ENCODE measurements at places on chromosomes 1 and 21. TPM values are rescaled to one million over a fixed set of nuclear protein-coding genes. Genes with fewer than 3 reads are reported as not detected.

GRCh38 chr1:214460304-214460916, 91.0 kb downstream of the PTPN14 start:
- H3K27me3 ChIP-seq, result no peaks in the 10 kb centered on the region
- no peak overlapping the region for H3K27ac ChIP-seq
- peaks cover 28% of the 10 kb centered on the region for H3K4me1 ChIP-seq
- H3K36me3 ChIP-seq, result no peaks in the 10 kb centered on the region
- H3K4me3 ChIP-seq, result no peak overlapping the region

DNA sequence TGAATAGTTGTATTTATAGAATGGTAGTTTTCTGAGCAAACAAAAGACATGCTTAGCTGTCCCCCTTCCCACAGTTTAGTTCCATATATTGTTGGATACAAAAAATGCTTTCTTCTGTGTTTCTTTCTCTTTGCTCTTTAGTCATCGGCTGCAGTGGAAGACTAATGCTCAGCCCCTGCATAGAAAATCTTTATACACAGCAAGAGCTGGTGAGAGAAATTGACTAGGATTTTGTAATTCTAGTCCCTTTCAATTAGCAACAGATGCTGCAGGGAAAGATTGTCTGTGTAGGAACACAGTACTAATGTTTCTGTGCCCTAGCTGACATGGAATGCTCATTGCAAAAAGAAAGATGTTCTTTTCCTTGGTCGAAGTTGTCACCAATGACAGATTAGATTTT, 200.9 kb downstream of the RPS6KC1 start:
- H3K36me3 ChIP-seq, result no peaks in the 10 kb centered on the region
- H3K4me1 ChIP-seq, result no peaks in the 10 kb centered on the region
- no peaks in the 10 kb centered on the region for H3K27me3 ChIP-seq
- DNase-seq, result no peak
- no peak overlapping the region for H3K27ac ChIP-seq

DNA sequence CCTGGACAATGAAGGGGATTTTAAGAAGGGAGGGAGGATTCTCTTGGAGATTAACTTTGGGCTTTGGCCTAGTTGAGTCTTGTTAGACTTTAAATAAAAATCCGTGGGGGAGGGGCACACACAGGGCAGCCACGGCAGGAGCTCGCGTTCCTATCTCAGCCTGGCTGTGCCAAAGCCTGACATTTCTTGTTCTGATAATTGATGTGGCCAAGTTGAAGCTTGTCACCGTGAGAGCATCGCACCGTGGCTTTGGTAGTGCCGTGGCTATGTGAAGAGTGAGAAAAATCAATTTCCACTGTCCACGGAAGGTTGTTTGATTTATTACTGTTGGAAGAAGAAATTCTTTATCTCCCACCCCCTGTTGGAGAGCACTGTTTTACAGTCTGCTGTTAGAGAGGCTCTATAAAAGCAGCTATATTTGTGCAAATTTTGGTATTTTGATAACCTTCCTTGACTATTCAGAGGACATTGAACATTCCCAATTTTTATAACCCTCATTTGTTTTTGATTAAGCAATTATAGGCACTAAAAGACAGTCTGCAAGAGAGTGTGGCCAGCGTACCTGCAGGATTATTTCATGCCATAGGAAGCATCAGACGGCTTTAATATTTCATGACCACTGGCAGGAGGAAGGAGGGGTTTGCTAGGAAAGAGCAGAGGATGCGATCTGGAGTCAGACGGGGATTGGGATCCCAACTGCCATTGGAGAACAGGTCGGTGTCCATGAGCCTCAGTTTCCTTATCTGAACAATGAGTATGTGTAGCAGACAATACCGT, 160.7 kb downstream of the KAZN start:
- H3K4me3 ChIP-seq, result no peak overlapping the region
- no peaks in the 10 kb centered on the region for H3K36me3 ChIP-seq
- peaks cover 63% of the 10 kb centered on the region for H3K4me1 ChIP-seq
- H3K27ac ChIP-seq, result no peak overlapping the region
- peak; percentile 71 for DNase-seq

DNA sequence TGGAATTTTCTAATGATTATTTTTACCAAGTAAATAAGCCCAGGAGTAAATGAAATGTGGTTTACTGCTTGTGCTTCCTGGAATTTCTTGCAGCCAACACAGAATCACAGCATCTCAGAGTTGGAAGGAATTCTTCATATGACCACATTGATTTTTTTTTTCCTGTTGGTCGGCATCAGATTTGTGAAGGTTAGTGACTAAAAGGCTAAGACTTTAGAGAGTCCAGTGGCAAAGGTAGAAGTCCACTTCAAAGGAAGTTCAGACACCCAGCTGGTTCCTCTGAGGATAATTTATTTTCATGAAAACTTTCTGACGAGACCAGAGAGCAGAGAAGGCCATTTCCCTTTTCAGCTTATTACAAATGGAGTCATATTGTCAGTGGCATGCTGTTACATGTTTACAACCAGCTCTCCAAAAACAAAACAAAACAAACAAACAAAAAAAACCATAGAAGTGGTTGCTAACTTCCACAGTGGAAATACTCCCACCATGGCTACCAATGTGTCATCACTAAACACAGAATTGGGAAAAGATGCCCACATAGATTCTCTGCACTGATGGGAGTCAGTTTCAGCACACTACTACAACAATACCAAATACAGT, 77.2 kb upstream of the CDC42BPA start:
- H3K36me3 ChIP-seq, result no peaks in the 10 kb centered on the region
- no peaks in the 10 kb centered on the region for H3K27me3 ChIP-seq
- H3K27ac ChIP-seq, result no peak overlapping the region
- H3K4me3 ChIP-seq, result no peak overlapping the region
- no peaks in the 10 kb centered on the region for H3K4me1 ChIP-seq

DNA sequence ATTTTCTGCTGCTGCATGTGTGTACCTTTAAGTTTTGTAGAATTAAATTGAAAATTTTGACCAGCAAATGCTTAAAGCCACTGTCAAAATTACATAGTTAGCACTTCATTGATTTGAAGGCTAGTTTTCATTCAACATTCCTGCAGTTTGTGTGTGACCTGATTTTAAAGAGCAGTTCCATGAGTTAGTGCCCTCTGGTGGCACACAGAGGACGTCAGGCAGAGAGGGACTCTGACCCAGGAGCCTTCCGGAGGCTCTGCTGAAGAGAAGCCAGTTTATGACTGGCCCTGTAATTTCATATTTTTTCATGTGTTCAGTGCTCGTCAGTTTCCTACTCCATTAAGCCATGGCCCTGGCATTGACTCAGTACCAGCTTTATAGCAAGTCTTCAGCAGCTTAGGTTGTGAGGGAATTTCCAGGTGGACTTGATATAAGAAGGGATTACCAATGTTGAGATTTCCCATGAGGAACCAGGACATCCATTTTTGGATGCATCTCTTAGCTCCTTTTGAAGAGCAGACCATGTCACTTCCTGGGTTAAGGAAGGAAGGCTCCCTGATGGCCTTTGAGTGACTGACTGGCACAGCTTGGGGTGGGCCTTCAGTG, 104.7 kb downstream of the CAMTA1 start:
- peak; percentile 74 for DNase-seq
- H3K27me3 ChIP-seq, result no peaks in the 10 kb centered on the region
- no peak overlapping the region for H3K27ac ChIP-seq
- H3K4me1 ChIP-seq, result no peaks in the 10 kb centered on the region
- no peaks in the 10 kb centered on the region for H3K36me3 ChIP-seq

ADORA1 gene
- 3.2 TPM for total RNA-seq

DNA sequence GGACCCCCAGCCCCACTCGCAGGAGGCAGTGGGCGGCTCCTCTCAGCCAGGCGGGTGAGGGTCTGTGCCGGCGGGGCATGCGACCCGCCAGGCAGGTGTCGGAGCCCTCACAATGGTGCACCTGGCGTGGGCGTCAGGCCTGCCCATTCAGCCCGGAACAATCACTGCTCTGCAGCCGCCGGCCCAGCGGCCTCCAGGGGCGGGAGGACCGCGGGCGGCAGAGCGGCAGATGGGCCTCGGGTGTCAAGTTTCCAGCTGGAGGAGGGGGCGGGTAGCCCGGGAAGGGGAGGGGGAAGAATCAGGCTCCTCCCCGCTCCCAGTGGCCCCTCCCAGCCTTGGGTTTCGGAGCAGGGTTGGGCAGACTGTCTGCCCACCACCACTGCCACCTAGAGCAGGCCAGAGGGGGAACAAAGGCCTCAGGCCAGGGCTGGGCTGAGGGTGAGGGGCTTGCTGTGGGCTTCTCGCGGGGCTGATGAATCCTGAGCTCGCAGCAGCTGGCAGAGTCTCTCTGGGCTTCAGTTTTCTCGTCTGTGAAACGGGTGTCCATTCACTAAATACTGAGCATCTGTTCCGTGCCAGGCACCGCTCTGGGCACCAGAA, 39.5 kb upstream of the CASZ1 start:
- H3K27ac ChIP-seq, result peak overlapping the region; percentile 72
- H3K36me3 ChIP-seq, result no peaks in the 10 kb centered on the region

DNA sequence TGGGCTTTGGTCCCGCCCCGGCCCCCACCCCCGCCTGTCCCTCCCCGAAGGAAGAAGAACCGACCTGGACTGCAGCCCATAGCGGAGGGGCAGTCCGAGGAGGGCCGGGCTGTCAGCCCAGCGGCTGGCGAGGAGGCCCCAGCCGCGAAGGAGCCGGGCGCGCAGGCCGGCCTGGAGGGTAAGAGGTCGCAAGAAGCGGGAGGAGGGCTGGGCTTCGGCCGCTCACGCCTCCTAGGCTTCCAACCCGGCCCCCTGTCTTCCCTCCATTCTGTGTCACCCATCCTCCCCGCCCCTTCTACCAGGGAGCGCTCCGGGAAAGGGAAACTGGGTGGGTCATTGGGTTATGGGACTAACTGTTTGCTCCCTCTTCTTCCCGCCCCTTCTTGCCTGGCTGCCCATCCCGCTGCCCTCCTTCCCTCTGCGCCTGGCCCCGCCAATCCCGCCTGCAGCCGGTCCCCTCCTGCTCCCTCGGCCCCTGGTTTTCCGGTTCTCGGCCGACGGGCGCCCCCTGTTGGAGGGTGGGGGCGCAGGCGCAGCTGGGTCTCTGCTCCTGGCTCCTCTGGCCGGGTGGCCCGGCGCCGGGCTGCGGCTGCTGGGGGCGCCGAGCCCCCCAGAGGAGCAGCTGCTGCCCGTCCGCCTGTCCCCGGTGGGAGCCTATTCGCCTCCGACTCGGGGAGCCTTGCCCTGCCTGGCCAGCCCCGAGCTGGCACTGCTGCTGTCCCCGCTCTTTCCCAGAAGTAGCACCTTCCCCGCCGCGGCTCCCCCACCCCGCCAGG, 2.4 kb downstream of the RUSC1 start:
- DNase-seq, result peak; percentile 95
- H3K4me1 ChIP-seq, result peaks cover 19% of the 10 kb centered on the region
- no peaks in the 10 kb centered on the region for H3K36me3 ChIP-seq
- H3K27me3 ChIP-seq, result no peaks in the 10 kb centered on the region
- peak overlapping the region; percentile 88 for H3K27ac ChIP-seq

DNA sequence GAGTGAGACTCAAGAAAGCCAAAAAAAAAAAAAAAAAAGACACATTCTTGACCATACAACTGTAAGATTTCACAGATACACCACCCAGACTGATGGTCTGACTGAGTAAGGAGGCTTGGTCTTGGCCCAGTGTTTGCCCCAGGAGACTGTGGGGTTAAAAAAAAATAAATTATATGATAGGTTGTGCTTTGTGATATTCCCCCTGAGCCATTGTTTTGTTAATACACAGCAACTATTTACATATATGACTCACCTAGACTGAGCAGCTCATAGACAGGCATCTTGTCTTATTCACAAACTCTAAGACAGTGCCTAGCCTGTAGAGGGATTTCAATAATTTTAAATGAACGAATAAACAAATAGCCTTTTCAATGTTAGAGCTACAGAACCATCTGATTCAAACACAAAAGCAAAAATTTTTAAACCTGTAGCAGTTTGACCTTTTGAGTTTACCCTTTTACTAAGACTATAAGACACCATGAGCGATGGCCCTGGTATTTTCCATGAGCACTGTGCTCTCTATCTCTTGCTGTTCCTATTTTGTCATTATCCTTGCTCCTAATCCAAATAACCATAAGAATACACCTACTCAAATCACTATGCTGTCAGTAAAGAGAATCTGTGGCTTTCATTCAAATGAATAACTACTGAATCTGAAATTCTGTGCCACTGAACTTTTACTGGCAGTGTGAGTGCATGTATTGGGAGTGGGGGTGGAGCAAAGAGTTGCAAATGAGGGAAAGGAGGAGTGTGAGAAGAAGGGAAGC, 199.4 kb upstream of the PTBP2 start:
- H3K27me3 ChIP-seq, result no peaks in the 10 kb centered on the region
- no peak for DNase-seq
- no peak overlapping the region for H3K4me3 ChIP-seq
- no peaks in the 10 kb centered on the region for H3K36me3 ChIP-seq

DNA sequence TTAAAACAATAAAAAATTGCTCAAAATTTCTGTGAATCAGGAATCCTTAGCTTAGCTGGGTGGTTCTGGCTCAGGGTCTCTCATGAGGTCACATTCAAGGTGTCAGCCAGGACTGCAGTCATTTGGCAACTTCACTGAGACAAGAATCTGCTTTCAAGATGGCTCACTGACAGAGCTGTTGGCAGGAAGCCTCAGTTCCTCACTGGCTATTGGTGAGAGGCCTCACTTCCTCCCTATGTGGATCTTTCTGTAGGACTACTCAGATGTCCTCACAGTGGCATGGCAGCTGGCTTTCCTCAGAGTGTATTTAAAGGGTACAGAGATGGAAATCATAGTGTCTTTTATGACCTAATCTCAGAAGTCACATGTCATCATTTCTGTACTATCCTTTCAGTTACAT, 785.7 kb downstream of the ADGRL2 start:
- no peaks in the 10 kb centered on the region for H3K4me1 ChIP-seq
- no peak for DNase-seq
- H3K36me3 ChIP-seq, result no peaks in the 10 kb centered on the region
- H3K27me3 ChIP-seq, result no peaks in the 10 kb centered on the region
- H3K4me3 ChIP-seq, result no peak overlapping the region

DNA sequence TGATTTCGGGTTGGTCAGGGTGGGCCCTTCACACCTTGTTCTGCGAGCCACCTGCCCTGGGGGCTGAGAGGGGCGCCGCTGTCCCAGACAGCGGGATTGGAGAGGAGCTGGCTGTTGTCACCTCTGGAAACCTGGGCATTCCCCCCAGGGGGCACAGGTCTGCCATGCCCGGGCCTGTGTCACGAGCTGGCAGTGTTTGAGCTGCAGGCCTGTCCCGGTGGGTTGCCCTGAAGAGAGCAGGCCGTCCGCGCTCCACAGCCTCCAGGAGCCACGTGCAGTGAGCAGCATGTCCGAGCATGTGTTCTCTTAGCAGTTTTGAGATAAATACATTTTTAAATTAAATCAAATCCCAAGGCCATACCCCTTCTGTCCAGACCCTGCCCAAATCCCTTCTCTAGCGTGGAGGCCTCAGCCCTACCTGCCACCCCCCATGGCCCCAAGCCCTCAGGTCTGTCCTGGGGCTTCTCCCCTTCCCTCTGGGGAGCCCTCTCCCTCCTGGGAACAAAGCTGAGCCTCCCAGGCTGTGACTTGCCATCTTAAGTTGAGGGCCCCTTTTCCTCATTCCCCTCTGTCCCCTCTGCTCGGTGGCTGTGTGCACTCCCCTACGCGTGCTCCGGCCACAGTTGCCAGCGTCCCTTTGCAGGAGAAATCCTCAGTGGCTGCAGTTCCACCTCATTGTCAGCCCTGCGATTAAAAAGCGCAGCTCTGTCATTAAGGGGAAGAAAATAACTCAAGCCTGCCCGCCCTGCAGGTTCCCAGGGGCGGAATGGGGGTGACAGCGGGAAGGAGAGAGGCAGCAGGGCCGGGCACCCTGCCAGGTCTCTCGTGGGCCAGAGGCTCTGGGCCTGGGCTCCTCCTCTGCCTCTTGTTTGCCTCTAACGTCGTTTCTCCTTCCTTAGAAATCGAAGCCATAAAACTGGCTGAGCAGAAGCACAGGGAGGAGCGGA, 26.6 kb downstream of the SLX9 start:
- no peak overlapping the region for H3K27ac ChIP-seq
- H3K4me1 ChIP-seq, result no peaks in the 10 kb centered on the region
- no peaks in the 10 kb centered on the region for H3K36me3 ChIP-seq
- no peak for DNase-seq
- H3K27me3 ChIP-seq, result no peaks in the 10 kb centered on the region

AMPD1 gene
- total RNA-seq, result not detected

G0S2 gene
- total RNA-seq, result not detected

All from neural progenitor cell (in vitro differentiated cells).